ENCODE measurements at places on chromosomes 5 and 9.
A peak's percentile ranks its signal among the peaks of the same experiment; 100 is the strongest.

- ATAC-seq: peak; percentile 94
Measured at GRCh38 chr5:158676642-158677469, 422.9 kb downstream of the EBF1 start.

GRCh38 chr5:52356311-52356918 lies 431.3 kb upstream of the ITGA1 start:
- ATAC-seq: no peak

DNA sequence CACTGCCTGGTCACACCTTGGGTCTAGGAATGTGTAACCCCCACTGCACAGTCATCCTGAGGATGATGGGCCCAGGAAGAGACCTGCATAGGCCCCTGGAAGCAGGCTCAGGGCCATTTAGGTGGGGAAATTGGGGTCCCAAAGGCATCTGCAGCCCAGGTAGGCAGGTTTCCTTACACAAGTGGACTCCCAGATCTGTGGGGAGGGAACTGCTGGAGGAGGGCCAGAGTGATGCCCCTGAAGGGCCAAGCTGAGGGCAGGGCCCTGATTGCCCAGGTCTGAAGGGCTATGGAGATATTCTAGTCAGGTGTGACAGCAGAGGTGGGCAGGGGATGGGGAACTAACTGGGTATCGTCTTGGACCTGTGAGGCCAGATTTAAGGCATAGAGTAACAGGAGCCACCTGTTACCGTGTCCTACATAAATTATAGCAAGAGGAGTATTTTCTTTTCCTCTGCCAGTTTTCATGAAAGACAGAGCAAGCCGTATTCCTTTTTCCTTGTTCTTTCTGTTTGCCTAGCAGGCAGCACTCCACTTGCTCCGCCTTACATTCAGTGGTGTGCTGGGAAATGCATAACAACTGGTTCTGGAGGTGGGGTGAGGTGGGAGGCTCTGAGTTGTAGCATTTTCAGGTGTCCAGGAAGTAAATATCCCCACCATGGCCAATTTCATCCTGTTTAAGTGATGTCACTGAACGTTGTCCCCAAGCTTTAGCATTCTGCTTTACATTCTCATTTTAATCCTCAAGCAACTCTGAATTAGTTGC lies 41.3 kb downstream of the PPARGC1B start:
- peak; percentile 46 for ATAC-seq

DNA sequence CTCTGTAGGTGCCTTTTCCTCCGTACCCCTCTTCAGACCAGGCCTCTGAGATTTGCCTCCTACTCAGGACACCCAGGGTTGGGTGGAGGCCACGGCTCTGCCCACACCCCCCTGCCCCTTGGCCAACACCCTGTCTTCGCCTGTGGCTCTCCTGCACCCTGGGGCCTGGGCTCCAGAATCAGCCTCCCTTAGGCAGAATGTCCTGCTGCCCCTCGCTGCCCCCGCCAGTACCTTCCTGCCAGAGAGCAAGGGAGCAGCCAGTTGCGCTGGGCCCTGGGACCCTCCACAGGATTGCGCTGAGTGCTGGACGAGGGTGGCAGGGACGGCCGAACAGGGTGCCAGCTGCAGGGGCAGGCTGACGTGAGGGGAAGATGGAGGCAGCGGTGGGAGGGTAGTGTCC lies 53.5 kb downstream of the COL5A1 start:
- ATAC-seq: no peak

- ATAC-seq: no peak
Measured at GRCh38 chr5:13878357-13878756, 66.1 kb downstream of the DNAH5 start.

DNA sequence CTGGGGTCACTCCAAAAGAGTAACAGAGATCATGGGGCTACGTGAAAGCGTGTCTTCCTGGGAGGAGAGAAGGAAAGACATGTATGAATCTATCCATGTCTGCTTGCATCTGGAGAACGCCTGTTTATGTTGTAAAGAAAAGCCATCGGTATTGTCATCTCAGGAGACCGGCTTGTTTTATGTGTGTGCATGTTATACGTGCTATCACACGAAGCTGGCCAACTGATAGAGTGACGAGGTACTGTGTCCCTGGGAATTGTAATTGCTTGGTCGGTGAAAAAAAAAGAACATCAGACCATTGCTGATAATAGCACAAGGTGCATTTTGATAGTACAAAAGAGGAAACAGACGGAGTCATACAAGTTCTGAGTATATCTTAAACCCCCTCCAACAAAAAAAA lies 370 bp upstream of the CDH6 start:
- peak; percentile 48 for ATAC-seq

GRCh38 chr5:160685219-160685618 lies 166.8 kb downstream of the ATP10B start:
- ATAC-seq: no peak

DNA sequence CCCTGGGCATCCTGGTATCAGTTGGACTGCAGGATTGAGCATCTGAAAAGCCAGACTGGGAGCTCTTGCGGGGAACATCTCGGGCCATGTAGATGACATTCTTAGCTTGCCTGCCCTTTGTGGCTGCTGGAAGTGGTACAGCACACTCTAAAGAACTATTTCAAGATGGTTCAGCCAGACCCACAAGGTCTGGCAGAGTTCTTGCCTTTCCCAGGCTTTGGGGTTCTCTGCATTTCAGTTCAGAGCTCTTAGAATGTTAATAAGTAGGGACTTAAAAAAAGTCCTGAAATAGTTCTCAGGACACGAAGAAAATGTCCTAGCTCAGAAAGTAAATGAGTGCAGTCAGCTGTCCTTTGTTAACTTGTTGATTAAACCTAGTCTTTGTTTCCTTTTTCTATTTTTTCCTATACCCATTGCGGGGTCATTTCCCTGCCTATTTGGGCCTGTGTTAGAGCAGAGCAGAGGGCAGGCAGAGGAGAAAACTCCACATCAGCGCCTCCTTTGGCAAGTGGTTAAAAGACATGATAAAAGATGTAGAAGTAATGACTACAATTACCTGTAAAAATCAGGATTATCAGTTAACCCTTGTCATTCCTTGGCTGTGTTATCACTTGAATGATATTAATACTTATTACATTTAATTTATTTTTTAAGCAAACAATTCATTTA lies 291.5 kb downstream of the ZSWIM6 start:
- ATAC-seq: no peak

GRCh38 chr5:585556-585955 lies 26.6 kb upstream of the CEP72 start:
- ATAC-seq: no peak

GRCh38 chr5:123700624-123701287 lies 188.8 kb downstream of the CSNK1G3 start:
- peak; percentile 79 for ATAC-seq

Data from motor neuron (in vitro differentiated cells).